ENCODE measurements at places on chromosomes 6 and 20.

- no peak for DNase-seq
Measured at GRCh38 chr6:3593161-3593560, 136.3 kb upstream of the SLC22A23 start.

- DNase-seq = peak; percentile 48
Measured at GRCh38 chr6:29723666-29724588, 693 bp downstream of the HLA-F start.

DNA sequence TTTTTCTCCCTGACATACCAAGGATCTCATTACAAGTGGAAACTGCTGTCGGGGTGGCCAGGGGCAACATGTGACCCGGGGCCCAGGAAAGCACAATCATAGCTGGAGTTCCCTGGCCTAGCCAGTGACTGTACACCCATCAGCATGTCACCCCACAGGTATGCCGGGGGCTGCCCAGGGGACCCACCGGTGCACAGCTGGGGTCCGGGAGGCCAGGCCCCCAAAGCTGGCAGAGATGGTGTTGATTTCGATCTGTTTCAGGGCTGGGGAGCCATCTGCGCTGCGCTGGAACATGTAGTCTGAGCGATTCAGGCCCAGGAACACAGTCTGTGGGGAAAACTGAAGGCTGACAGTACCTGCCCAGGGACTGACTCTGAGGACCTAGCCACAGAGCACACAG, 13.3 kb downstream of the GSS start:
- DNase-seq = no peak

DNA sequence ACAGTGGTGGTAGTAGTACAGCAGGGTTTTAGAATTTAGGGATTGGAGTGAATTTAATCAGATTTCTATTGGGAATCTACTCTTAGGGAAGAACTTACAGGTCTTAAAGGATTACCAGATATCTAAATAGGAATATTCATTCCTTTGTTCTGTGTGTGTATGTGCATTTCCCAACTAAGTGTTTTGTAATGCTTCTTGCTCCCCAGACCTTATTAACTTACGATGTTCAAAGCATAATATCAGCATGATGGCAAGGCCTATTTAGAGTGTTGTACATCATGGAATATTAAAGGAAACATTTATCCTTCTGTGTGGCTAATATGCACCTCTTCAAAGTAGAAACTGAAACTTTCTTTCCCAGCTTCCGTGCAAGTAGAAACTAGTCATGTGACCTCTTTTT, 133.9 kb downstream of the EPM2A start:
- no peak for DNase-seq

DNA sequence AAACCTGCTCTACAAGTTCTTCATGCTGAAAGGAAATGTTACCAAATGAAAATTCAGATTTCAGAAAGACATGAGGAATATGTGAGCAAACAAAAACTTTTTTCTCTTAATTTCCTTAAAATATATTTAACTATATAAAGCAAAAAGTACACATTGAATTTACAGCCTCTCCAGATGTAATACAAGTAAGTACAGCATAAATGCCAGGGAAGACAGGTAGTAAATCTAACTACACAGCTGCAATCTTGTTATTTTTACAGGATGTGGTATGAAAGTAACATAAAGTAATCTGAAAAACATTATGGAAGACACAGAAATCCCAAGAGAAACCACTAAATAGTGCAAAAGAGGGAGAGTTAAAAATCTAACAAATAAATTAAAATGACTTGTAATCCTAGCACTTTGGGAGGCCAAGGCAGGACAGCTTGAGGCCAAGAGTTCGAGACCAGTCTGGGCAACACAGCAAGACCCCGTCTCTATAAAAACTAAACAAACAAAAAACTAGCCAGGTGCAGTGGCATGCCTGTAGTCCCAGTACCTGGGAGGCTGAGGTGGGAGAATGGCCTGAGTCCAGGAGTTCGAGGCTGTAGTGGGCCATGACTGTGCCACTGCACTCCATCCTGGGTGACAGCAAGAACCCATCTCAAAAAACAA, 50.7 kb downstream of the FAM8A1 start:
- no peak for DNase-seq

DNA sequence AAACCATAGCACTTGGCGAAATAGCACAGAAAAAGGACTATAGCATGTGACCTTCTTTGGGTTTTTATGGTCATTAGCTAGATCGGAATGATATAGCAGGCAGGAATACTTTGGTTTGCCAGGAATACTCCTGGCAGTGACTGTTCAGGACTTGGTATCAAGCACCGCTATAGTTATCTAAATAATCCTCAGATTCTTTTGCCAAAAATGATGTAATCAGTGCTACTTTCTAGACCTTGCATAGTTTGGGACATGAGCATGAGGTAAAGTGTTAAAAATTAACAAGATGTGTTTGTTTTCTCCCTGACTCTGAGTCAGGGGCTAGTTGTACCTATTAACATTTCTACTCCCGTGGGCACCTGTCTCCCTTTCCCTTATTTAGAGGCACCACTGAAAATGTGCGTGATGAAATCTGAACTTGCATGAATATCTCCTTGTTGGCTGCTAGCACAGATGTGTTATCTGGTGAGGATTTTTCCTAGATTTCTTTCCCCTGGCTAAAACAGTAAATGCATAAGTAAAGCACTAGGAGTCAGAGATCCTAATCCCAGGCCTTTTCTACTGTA, 511.0 kb downstream of the CDKAL1 start:
- no peak for DNase-seq

DNA sequence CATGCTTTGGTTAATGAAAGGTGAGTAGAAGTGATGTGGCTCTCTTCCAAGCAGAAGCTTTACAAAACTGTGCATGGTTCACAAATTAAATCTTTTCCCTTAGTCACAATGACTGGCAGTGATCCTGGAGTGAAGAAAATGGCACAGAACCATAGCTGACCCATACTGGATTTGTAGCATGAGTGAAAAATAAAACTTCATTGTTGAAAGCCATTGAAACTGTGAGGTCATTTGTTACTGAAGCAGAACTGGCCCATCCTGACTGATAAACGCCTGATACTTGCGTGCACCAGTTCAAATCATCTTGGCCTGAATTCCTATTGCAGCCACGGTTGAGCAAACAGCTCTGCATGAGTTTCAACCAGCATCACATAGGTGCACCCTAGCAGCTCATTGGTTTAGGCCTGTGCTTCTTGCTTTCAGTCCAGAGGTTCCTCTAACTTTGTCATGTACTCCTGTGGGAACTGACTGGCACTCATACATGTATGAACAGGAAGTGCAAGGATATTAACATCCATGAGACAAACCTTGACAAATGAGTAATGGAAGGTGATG, 40.5 kb downstream of the SAMD5 start:
- DNase-seq = no peak

GRCh38 chr6:17688481-17688880, 18.2 kb downstream of the NUP153 start:
- DNase-seq = no peak

GRCh38 chr6:16360365-16360764, 122.0 kb downstream of the GMPR start:
- DNase-seq = no peak

- no peak for DNase-seq
Measured at GRCh38 chr6:35014786-35015185, 125.7 kb downstream of the ANKS1A start.

GRCh38 chr6:105170059-105170458, 9.8 kb downstream of the POPDC3 start:
- DNase-seq = no peak

- no peak for DNase-seq
Measured at GRCh38 chr6:104789770-104790190, 69.9 kb downstream of the HACE1 start.

DNA sequence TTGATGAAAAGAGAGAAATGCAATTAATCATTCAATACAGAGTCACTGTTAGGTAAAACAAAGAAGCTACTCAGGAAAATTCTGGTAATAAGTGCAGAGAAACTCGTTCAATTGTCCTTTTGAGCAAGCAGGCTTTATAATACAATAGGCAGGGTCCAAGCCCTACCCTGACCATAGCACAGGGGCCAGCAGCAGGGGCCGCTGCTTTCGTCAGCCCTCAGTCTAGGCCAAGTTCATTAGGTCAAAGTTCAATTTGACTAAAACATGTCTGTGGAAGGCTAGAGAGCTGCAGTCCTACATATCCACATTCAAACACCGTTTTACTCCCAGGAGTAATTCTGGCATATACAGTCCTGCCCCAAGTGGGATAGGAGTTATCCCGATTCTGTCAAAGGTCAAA, 94.6 kb downstream of the BCAS1 start:
- DNase-seq = no peak

- no peak for DNase-seq
Measured at GRCh38 chr6:28948782-28949486, 25.1 kb upstream of the TRIM27 start.

- no peak for DNase-seq
Measured at GRCh38 chr6:149963462-149964307, at the start of gene ULBP1. Gene ULBP1, plus strand, starts transcription at chr6:149963943. Its CDS starts 107 bp downstream, at chr6:149964050.

GRCh38 chr20:44442298-44443070, 33.2 kb upstream of the TTPAL start:
- DNase-seq = no peak

DNA sequence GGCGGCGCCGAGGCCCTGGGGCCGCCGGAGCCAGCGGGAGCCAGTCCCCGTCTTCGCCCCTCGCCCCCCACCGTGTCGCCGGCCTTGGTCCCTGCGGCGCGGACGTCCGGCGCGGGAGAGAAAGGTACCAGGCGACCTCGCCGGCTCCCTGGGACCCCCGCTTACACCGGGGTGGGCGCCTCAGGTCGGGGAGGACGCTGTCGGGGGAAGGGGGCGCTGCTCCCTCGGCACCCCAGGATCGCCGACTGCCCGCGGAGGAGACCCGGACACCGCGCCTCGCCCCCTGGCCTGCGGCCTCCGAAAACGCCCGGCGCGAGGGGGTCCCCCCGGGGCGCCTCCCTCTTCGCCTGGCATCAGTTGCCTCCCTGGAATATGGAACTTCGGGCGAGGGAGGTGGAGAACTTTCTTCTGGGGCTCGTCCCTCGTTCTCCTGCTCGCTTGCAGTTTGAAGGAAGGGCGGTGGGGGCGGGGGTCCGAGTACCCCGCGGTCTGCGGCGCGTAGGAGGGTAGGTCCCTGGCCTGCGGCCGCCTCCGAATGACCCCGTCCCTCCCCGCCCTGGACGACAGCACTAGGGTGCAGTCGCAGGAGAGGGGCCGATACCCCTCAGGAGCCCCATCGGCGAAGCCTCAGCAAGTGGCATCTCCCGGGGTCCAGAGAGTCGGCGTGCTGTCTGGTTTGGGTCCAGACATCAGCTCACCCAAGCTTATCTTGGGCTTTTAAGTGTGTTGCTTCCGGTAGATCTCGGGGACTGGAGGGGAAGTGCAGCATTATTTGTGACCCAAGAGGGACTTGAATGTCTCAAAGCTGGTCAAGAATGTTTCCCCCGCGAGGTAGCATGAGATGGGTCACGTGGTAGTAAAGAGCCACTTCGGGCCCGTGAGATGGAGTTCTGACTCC, 549 bp downstream of the ANKRD6 start:
- peak; percentile 27 for DNase-seq

DNA sequence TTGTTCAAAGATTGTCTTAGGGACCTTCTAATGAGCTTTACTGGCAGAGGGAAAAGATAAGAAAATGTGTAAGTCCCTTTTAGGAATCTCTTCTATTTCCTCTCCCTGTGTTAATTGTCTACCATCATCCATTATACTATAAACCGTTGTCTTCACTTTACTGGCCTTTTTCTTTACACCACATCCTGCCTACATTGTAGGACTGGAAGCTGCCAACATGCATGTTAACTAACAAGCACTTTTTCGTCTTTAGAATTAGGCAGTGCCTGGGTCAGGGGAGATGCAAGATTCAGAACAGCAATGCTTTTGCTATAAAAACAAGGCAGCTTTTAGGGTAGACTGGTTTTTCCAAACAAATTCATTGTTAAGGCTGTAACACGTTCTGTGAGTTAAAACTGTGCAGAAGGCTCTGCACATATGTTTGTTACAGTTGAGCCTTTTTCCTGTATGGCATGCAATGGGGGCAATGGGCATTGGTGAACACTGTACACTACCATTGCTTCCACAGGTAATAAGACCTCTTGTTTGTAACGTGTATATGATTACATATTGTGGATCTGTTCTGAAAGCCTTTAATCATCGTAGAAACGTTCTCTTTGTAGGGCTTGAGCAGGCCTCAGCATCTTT, 10.9 kb upstream of the PKIG start:
- DNase-seq = no peak

- no peak for DNase-seq
Measured at GRCh38 chr6:132960720-132961119, 146.4 kb downstream of the RPS12 start.

DNA sequence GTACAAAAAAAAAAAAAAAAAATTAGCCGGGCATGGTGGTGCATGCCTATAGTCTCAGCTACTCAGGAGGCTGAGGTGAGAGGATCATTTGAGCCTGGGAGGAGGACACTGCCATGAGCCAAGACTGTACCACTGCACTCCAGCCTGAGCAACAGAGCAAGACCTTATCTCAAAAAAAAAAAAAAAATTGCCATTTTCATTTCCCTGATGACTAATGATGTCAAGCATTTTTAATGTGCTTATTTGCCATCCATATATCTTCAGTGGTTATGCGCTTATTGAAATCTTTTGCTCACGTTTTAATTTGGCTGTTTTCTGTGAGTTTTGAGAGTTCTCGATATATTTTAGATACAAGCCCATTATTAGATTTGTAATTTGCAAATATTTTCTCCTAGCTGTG, 46.7 kb downstream of the PFDN4 start:
- no peak for DNase-seq

DNA sequence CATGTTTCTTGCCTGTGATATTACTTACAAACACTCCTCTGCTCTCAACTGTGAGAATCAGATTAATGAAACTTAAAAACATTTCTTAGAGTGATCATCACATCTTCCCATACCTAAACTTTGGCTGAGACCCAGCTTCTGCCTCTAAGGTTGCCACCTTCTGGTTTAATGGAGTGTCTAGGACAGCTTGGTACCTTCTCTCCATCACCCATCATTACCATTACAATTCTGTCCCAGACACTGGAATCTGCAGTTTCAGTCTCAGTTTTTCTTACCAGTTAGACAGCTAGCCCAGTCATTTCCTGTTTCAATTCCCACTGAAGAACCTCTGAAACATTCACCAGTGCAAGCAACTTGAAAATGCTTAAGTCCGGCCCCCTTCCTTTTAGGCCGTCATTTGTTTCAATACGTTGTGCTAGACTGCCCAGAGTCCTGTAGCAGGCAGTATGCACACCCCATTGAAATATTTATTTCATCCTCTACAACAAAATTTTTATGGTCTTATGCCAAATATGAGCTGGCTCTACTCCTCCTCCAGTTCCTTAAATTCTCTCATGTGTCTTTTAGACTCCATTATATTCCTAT, 107.0 kb upstream of the FOXO3 start:
- no peak for DNase-seq

Measured in GM19239 (cell line).